ENCODE measurements at places on chromosomes 13 and 19. TPM values are rescaled to one million over a fixed set of nuclear protein-coding genes. Genes with fewer than 3 reads are reported as not detected.

- no peaks in the 10 kb centered on the region for H3K36me3 ChIP-seq
- no peaks in the 10 kb centered on the region for H3K4me1 ChIP-seq
- no peak for DNase-seq
- H3K27me3 ChIP-seq, result no peaks in the 10 kb centered on the region
Observed at GRCh38 chr13:38960175-38960574, 30.5 kb downstream of the STOML3 start.

DNA sequence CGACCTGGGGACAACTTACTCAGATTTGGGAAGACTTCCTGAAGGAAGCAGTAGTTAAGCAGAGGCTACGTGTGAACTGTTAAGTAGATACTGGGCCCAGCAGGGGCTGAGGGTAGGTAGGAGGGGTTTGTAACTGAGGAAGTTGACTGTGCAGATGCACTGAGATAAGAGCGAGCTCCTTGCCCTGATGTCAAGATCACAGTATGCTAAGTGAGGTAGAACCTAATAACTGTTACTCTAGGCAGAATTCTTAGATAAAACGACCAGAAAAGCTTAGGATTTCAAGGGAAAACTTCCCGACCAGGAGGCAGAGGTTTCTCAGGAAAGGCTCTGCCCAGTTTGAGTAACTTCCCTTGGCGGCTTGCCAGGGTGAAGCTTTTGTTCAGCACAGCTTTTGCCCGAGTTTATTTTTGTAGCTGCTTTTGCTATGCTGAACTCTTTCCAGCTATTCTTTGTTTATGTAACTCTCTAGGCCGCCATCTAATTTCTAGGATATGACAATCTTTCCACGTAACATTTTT is 632.1 kb downstream of the DIAPH3 start:
- peak; percentile 67 for DNase-seq
- H3K27ac ChIP-seq, result peak overlapping the region; percentile 47
- H3K4me3 ChIP-seq, result no peak overlapping the region
- H3K27me3 ChIP-seq, result no peaks in the 10 kb centered on the region
- no peaks in the 10 kb centered on the region for H3K36me3 ChIP-seq

KIR3DL2 gene
- not detected for total RNA-seq

DNA sequence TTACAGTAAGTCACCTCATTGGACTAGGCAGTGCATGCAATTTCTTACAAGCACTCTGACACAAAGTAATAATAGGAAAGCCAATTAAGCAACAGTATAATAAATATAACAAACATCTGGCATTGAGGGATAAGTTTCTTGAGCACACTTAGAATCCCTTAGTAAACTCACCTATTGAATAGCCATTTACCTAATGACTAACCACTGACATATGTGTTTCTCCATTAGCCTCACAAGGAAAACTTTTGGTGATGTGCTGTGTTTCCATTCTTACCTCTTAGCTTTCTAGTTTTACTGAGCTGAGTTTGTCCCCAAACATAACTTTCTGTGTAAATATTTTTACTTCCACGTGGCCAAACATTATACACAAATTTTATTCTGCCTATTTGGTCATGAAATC is 47.4 kb upstream of the PCDH9 start:
- H3K4me3 ChIP-seq, result no peak overlapping the region
- no peaks in the 10 kb centered on the region for H3K27me3 ChIP-seq
- no peaks in the 10 kb centered on the region for H3K36me3 ChIP-seq
- H3K27ac ChIP-seq, result no peak overlapping the region
- DNase-seq, result no peak
- no peaks in the 10 kb centered on the region for H3K4me1 ChIP-seq

DNA sequence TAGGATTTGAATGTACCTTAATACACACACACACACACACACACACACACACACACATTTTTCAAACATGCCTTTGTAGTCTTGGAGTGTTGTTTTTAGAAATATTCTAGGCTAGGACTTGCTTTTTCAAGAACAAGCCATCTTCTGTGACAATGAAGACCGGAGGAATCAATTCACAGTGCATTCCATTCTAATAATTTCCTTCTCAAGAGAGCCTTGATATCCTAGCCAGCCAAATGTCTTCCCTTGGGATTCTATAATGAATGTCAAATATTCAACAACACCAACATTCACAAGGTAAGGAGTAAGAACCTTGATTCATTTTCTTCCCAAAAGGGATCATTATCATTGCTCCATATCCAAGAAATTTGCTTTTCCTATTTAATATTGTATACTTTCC is 180.3 kb downstream of the SLITRK1 start:
- DNase-seq, result no peak
- no peak overlapping the region for H3K4me3 ChIP-seq
- no peaks in the 10 kb centered on the region for H3K4me1 ChIP-seq
- no peaks in the 10 kb centered on the region for H3K36me3 ChIP-seq

GRCh38 chr19:18898081-18898606 is 2.2 kb upstream of the CERS1 start:
- peaks cover 34% of the 10 kb centered on the region for H3K36me3 ChIP-seq
- no peak overlapping the region for H3K4me3 ChIP-seq
- H3K27me3 ChIP-seq, result peaks cover 29% of the 10 kb centered on the region
- H3K4me1 ChIP-seq, result peaks cover 16% of the 10 kb centered on the region
- H3K27ac ChIP-seq, result no peak overlapping the region

DNA sequence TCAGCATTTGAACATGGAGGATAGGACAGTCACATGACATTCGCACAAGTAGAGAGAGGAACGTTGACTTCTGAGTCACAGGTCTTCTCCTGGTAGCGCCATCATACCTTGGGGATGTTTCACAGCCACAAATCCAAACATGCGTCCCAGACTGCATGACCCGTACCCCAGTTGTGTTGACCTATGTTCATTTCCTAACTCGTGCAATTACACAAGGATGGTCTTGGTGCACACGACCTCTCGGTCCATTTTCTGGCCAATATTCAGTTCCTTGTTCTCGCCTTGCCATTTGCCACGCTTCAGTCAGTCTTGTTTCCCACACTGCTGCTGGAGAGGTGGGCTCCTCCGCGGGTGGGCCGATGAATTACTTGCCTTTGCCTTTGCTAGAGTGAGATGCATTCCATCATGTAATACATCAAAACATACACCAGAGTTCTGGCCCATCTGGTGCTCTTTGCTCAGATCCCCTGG is 87.3 kb downstream of the COL4A2 start:
- H3K4me3 ChIP-seq, result no peak overlapping the region
- H3K4me1 ChIP-seq, result peaks cover 32% of the 10 kb centered on the region
- no peak for DNase-seq
- no peaks in the 10 kb centered on the region for H3K36me3 ChIP-seq
- H3K27ac ChIP-seq, result no peak overlapping the region

DNA sequence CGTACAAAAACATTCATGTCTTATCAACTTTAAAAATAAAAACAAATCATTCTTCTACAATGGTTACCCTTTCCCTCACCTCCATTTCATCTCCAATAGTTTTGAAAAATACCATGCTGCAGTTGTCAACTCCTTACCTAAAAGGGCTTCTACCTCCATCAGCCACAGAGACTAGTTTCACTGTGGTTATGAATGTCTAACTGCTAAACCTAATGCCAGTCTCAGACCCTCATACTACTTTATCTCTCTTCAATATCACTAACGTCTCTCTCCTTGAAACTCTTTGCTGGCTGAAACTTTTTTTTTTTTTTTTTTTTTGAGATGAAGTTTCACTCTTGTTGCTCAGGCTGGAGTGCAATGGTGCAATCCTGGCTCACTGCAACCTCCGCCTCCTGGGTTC is 27.1 kb downstream of the LNX2 start:
- no peaks in the 10 kb centered on the region for H3K27me3 ChIP-seq
- peaks cover 11% of the 10 kb centered on the region for H3K4me1 ChIP-seq
- H3K27ac ChIP-seq, result no peak overlapping the region
- H3K4me3 ChIP-seq, result no peak overlapping the region
- no peak for DNase-seq
- no peaks in the 10 kb centered on the region for H3K36me3 ChIP-seq
